ENCODE measurements at places on chromosomes 7 and 10.
A peak's percentile ranks its signal among the peaks of the same experiment; 100 is the strongest.

DNA sequence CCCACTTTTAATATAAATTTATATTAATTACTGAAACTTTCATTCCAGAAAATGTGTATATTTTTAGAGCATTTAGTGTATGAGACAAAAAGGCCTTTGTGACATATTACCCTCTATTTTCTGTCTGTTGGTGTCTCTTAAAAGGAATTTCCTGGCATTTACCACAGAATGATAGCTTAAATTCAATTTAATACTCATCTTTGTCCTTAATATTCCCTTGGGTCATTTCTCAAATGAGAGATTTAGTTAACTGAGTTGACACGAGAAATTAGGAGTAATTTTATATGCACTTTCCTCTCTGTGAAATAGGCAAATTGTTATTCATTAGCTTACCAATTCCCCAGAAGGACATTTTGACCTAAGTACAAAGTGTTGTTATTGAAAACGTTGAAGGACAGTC lies 101.7 kb upstream of the CTTNBP2 start:
- DNase-seq: no peak

DNA sequence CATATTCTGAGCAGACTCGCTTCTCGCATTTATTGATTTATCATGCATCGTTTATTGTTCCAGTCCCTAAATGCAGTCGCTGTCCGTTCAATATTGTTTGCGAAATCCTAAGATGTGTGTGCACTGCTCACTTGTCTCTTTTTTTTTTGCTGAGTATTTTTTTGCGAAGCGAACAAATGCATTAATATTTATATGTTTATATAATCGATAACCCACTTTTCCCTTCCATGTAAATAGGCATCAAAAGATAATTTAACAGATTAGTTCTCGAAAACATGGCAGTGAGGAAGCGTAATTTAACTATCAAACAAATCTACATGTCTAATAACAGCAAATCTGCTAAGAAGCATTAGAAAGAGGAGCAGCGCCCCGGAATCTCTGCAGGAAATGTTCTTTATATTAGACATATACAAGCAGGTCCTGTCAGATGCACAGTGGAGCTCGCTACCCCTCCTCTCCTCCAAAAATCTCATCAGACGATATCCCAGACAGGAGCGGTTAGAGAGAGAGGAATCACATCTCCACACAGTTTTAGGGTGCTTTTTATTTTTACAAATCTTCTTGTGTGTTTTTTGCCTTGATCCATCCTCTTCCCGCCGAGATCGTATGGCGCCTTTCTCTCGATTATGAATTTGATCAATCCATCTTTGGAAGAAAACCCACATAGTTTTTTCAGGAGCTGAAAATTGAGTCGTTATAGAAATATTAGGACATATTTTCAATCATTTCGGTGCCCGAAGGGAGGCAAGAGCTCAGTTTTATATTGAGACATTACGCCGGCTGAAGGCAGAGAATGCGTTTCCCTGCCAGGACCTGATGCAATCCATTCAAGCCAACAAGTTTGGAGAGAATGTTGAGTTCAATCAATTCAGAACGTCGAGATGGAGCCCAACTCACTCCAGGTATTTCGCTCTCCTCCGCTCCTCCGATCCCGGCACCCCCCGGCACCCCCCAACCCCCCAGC lies at the start of gene ARID5B:
ARID5B (plus strand) TSS at position 871 of the 964 bp plus-strand sequence; CDS start at position 882, 11 bp downstream.
- peak; percentile 65 for DNase-seq

DNA sequence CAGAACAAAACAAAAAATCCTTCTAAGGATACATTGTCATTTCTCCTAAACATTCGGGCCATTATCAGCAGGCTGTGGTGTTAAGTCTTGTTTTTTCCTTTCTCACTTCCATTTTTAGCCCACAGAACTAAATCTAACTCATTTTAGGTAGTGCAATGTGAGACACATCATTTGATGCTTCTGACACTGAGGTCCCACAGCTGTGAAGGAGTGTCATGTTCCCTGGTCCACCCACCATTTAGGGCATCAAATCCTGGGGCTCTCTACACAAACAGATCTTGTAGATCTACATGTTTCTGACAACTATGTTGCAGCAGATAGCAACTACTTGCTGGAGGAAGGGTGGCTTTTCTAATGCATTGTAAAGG lies 232.5 kb upstream of the IGFBP3 start:
- DNase-seq: no peak

- no peak for DNase-seq
Measured at GRCh38 chr7:144777005-144777839, 58.6 kb downstream of the TPK1 start.

DNA sequence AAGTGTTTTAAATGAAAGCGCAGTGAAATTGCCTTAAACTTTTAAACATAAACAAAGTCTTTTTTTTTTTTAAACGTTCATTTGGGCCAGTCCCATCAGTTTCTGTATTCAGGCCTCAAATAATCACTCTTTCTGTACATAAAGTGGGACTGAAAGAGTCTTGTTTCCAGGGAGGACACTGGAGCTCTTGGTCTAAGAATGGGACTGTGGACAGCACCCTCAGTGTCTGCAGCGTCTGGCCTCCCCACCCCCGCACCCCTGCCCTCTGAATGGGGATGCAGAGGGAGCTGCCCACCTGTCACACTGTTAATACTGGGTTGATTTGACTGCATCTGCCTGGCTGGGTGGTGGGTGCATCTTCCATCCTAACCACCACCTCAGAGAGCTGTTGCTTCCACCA lies 5.2 kb downstream of the ZNF365 start:
- DNase-seq: no peak

DNA sequence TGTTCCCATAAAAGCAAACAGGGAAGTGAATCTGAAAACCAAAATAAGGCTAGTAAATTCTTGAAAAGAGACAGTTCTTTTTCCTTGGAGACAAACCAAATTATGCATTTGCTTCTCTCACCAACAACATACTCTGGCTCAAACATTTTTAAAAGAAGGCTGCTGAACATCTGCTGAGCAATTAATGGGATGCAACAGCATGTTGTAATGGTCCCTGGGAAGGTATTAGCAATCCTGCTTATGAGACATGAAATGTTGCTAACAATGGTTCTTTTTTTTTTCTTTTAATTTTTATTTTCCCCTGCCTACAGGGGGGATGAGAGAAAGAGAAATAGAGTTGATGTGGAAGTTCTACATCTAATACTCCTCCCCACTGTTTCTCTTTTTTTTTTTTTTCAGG lies 572.1 kb downstream of the SORCS1 start:
- DNase-seq: no peak
